ENCODE measurements at places on chromosomes 3 and 15.

DNA sequence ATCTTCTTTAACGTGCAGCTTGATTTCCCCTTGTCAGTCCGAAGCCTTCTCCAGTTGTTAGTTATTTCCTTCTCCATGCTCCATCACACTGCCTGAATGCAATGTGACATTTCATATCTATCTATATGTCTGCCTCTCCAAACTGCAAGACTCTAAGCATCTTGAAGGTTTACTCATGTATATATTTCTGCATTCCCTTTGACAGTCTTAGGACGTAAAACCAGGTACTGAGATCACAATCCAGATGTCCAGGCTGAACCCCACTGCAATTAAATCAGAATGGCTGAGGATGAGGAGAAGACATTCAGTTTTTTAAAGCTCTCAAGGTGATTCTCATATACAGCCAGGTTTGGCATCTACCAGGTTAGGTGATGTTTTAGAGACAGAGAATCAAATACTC lies 6.1 kb upstream of the SATB1 start:
- DNase-seq: no peak

GRCh38 chr3:167716920-167717319 lies 17.8 kb downstream of the PDCD10 start:
- DNase-seq: no peak

- DNase-seq: no peak
These were observed 44.6 kb downstream of the GXYLT2 start for GRCh38 chr3:72932416-72932815.

DNA sequence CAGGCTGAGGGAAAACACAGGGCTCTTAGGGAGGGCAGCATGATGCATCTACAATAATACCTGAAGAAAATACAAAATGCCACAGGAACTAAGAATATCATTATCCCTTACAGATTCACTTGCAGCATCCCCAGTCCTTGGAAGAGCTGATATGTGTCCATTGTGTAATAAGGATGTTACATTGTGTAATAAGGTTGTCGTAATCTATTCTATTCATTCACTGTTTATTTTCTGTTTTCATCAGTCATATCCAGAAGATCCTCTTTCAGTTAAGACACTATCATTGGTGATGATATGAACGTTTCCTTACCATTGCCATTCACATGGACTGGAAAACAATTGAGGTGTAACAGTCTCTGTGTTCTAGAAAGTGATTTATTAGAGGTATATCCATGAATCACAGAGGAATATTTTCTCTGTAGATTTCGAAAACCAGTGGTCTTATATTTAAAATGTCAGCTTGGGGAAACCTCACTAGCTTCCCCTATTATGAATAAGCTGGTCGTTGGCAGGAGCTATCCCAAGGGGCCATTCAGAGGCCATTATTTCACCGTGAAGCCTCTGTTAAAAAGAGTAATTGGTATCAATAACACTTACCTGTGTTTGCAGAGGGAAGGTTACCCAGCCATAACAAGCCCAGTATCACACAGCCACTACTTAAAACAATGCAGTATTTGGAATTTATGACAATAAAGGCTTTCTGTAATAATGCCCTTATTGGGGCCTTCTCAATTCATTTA lies 241.1 kb downstream of the ZNF385D start:
- no peak for DNase-seq

DNA sequence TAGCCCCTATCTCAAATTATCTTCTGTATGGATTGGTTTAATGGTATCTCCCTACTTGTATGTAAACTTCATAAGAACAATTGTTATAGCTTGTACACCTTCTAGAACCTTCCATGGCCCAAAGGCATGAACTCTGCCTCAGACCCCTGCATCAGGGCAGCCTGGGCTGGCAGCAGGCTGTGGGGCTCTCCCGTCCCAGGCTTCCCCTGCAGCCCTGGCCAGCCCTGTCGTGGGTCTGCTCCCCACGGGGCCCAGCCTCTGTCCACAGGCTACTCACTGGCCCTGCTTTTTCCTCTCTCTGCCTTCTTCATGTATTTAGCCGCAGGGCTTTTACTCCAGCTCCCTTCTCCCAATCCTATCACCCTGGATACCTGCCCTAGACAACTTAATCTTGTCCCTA lies 4.4 kb downstream of the SCN5A start:
- DNase-seq: no peak

GRCh38 chr3:55006244-55006676 lies 78.4 kb upstream of the LRTM1 start:
- no peak for DNase-seq

GRCh38 chr3:9598783-9599387 lies 45.3 kb upstream of the LHFPL4 start:
- DNase-seq: no peak

DNA sequence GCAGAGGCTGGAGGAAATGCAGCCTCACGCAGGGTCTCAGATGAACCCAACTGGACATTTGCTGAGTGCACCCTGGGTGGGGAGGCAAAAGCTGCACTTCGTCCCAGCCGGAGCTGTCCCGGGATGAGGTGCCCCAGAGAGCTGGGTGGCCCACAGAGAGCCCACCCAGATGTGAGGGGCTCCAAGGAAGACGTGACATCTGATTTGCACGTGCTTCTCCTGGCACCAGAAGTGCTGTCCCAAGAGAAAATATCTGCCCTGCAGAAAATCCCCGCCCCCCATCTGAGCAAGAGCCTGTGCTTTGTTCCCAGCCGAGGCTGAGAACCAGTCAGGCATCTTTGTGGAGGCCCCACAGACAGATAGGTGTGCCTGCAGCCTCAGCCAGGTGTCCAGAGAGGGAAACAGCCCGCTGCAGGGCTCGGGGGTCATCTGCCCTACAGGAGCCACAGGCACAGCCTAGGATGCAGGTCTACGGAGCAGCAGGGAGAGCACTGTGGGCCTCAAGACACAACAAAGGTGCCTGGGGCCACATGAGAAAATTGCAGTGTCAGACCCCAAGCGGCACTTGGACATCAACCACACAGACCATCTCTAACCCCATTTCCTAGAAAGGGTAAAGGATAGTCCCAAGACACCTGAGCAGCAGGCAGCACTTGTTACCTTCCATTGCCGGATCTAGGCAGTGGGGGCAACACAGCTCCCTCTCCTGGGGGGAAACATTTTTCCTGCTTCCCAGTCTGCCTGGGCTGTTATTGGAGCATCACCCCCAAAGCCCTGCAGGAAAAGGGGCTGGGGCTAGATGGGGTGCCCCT lies 5.8 kb downstream of the TMIE start:
- DNase-seq: no peak

DNA sequence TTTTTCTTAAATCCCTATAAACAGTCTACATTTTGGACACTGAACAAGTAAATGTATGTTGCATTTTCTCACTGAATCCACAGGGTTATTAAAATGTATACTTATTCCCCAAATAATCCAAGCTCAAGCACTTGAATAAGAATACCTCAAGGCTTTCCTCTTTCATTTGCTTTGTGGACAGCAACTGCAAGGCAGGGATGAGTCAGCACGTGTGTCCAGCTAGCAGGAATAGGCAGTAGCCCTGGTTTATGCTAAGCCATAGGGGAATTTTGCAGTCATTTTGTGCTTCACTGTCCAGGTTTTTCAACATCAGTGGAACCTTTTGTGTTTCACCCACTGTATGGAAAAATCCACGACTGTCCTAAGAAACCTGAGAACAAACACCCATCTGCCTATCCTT lies 96.7 kb upstream of the KCNMB2 start:
- no peak for DNase-seq

DNA sequence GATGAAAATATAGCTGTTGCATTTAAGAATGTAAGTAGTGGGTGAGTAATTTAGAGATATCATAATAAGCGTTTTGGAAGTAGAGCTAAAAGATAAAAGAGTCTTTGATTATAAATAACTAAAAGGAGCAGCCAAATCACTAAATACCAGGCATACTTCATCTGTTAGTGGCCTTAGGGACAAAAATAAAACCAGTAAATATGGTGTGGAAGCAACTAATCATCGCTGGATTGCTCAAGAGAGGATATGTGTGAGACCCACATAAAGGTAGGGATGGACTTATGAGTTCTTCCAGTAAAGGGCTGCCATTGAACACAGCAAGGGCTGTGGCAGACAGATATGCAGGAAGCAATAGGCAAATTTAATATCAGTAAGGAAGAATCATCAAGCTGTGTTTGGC lies 356.2 kb downstream of the CNTN4 start:
- DNase-seq: no peak

- DNase-seq: no peak
These were observed 9.3 kb downstream of the TLE3 start for GRCh38 chr15:70088455-70088854.

DNA sequence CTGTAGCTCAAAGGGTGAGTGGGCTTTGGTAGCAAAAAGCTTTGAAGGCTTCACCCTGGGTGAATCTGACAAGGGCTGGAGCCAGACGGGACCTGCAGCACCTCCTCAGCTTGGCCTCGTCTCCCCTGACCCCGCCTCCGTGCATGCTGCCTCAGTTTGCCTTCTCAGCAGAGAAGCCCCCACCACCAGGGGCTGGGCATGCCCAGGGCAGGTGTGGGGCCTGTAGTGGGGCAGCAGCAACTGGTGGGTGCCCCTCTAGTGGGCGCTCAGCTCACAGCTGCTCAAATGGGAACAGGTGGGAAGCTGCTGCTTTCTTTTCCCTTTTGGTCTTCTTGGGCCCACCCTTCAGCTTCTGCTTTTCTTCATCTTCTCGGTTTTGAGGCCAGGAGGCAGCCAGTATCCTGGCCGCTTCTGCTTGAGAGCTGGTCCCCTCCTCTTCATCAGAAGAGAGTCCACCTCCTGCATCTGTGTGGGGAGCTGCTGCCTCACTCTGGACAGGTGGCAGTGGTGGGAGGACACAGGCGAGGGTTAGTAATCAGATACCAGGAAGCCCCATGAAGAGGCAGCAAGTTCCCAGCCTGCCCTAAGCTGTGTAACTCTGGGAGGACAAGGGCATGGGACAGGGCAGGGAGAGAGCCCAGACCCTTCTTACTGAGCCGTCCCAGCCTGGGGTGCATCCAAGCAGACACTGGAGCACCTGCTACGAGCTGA lies 21.0 kb downstream of the TMEM43 start:
- DNase-seq: no peak

DNA sequence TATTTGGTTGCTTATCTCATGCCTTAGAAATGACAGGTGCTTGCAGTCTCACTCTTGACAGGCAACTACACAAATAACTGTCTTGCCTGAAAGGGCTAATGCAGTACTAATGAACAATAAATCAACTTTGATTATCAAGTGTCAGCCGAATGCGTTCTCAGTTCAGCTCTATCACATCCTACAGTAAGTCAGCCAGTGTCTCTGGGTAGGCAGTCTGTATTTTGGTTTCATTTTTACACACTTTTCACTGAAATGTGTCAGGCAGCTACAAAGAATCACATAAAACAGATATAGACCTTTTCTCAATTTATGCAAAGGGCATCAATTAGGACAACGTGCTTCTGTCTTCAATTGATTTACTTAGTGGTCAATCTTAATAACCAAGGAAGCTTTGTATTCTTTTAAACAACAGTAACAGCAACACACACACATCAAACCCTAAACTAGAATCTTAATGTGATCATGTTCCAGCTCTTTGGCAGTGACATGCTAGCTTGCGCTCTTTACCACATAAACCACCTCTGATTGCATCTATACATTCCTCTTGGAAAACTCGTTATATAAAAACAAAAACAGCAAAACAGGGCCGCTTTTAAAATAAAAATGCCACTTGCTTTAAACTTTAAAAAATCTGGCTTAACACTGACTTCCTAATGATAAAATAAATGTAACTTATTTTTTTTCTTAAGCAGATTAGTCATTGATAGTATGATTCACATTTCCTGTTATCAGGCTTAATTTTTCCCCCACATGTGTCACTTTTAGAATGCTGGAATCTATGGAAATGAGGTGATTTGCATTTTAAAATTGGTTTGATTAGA lies 520.4 kb downstream of the FOXP1 start:
- no peak for DNase-seq

- DNase-seq: no peak
These were observed 68.5 kb downstream of the CPN2 start for GRCh38 chr3:194282436-194283122.

GRCh38 chr15:51369451-51369761 lies 28.0 kb downstream of the GLDN start:
- DNase-seq: no peak

- DNase-seq: no peak
These were observed 7.5 kb downstream of the KNSTRN start for GRCh38 chr15:40389824-40390595.

Data from stimulated activated CD4-positive, alpha-beta T cell treated with anti-CD3 and anti-CD28 coated beads, Interleukin-2, amount 100 ng/mL, for 48 hours (primary cell).